ENCODE measurements at places on chromosomes 7 and 10.
A peak's percentile ranks its signal among the peaks of the same experiment; 100 is the strongest.

- no peak for DNase-seq
These were observed 5.4 kb upstream of the STK17A start for GRCh38 chr7:43577485-43577951.

DNA sequence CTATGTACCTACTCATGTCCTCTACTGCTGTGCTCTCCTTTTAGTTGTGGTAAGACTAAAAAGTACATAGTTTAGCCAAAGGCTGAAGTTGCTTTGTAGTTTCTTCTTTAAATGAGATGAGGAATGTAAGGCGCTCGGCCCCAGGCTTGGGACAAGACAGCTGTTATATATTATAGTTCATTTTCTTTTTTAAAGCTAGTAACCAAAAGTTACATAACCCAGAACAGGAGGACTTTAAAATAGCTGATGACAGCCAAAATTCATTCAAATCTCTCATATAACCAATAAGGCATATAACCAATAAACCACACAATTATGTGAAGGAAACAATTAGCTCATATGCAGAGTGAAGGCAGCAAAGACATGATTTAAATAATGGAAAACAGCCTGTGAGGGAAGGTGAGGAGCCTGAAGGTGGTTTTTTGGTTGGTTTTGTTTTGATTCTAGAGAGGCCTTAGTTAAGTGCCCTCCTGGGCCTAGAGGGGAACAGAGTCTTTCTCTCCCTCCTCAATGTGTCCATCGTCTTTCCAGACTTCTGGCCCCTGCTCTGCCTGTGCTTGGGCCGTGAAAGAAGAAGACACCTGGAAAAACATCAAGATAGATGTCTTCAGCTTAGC, 35.8 kb downstream of the SLC26A4 start:
- DNase-seq = no peak

DNA sequence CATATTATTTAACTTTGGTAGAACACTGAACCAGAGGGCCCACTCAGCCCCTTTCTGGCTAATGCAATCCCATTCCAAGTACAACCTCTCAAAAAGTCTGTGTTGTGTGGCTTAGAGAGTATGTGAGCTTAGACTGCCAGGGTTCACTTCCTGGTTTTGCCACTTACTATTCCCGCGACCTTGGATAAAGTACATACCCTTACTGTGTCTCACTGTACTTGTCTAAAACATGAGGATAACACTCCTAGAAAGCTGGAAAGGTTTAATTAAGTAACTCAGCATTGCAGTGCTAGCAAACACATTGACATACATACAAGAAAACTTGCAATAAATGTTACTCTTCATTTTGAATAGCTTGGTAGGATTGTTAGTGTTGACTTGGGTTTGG, 215.8 kb downstream of the CHCHD3 start:
- DNase-seq = no peak

- DNase-seq = peak; percentile 64
These were observed 88.1 kb upstream of the CUX1 start for GRCh38 chr7:101729241-101729883.
